ENCODE measurements at places on chromosomes 3 and 15. TPM values are rescaled to one million over a fixed set of nuclear protein-coding genes. Genes with fewer than 3 reads are reported as not detected.
A peak's percentile ranks its signal among the peaks of the same experiment; 100 is the strongest.

The TLR9 gene
- total RNA-seq = 0.08 TPM

The MESP1 gene
- total RNA-seq = not detected

The CISH gene
- total RNA-seq = 3.5 TPM

- DNase-seq = no peak
Measured at GRCh38 chr3:40009991-40010390, 200.6 kb downstream of the MYRIP start.

DNA sequence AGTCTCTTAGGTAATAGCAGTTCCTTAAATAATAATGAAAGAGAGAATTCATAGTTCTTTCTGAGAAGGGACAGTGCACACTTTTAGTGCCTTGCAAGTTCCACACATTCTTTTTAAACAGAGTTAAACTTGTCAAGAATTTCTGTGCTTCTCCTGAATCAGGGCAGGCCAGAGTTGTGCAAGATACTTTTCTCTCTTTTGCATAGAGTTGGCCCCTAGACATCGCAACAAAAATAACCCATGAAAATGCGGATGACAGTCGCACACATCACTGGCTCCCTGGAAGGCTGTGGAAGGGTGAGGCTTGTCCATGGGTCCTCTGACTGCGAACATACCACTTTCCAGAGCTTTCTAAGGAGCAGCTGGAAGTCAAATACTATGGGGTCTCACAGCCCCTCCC, 40.1 kb downstream of the FBLN2 start:
- no peak for DNase-seq

GRCh38 chr3:39011191-39011736, 40.5 kb downstream of the SCN11A start:
- DNase-seq = no peak

DNA sequence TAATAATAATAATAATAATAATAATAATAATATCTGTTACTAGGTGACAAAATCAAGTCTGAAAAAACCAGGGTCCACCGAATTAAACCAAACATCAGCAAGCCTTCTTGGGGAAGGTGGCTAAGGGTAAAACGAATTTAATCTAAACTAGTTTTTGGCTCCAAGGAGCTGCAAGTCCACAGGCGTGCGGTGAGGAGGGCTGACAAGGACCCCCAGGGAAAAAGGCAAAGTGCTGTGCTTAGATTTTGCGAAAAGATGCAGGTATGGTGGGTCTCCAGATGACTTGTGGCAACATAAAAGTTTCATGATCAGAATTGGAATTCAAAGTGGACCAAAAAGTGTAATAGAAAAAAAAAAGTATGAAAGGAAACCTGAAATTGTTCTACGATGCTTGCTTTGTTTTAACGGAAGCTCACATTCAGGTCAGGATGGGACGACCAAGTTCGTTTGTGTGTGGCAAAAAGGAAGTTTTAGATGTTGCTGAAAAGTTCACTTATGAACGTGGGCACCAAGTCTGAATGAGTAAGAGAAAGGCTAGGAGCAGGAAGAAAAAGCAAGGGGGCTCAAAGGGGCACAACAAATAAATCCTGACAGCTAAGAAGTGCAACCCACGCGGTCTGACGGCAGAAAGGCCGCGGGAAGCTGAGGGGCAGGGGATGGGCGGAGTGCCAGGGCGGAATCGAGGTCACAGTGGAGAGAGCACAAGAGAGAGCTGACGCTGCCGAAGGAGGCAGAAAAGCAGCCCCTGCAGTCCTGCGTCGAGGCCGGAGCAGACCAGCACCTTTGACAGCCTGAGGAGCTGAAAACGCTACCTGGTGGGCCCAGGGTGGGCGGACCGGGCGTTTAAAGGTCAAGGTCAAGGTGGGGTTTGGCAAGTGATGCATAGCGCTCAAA, 1.1 kb downstream of the WDR82 start:
- peak; percentile 84 for DNase-seq

GRCh38 chr3:126064627-126065258, 19.2 kb downstream of the SLC41A3 start:
- no peak for DNase-seq

GRCh38 chr15:48868536-48868935, 9.4 kb upstream of the EID1 start:
- DNase-seq = no peak

All from CD4-positive, alpha-beta T cell (primary cell).